RPMI8226 (cell line): ENCODE measurements at places on chromosomes 4 and X.
A peak's percentile ranks its signal among the peaks of the same experiment; 100 is the strongest.

- DNase-seq, result peak; percentile 27
Observed at GRCh38 chr4:140163029-140163810, 9.2 kb upstream of the MAML3 start.

DNA sequence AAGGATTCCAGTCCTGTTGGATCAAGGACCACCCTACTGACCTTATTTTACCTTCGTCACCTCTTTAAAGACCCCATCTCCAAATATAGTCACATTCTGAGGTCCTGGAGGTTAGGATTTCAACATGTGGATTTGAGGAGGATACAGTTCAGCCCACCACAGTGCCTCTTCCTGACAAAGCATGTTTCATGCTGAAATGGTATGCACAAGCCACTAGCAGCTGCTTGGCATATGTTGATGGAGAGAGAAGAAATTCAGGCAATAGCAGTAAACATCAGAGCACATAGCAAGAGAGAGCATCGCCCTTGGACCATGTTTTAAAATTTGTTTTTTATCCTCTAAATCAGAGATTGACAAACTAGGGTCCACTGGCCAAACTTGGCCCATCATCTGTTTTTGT, 172.1 kb downstream of the PRKX start:
- DNase-seq, result no peak

- no peak for DNase-seq
Observed at GRCh38 chr4:96375367-96375766, 535.5 kb downstream of the PDHA2 start.

DNA sequence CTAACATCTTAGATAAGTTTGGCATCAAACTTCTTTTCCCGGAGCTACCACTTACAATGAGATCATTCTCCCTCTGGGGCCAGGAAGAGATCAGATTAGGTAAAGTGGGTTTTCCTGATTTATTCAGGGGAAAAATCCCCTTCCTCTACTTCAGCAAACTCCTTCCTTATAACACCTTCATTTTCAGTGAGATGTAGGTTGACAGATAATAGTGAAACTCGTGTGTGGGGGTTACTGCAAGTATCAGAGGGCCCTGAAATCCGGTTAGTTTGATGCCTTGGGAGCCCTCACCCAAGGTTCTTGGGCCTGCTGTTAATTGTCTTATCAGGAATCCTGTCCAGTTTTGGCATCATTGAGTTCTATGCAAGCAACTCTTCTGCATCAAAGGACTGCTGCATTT, 10.8 kb downstream of the FTHL17 start:
- DNase-seq, result no peak

GRCh38 chr4:11111876-11112275, 316.8 kb downstream of the HS3ST1 start:
- DNase-seq, result no peak

- no peak for DNase-seq
Observed at GRCh38 chrX:29528281-29528680, 687.1 kb upstream of the MAGEB2 start.
